ENCODE measurements at places on chromosomes 1 and 21.

GRCh38 chr1:53448241-53448841 is 10.9 kb upstream of the DMRTB1 start:
- no peak for DNase-seq

DNA sequence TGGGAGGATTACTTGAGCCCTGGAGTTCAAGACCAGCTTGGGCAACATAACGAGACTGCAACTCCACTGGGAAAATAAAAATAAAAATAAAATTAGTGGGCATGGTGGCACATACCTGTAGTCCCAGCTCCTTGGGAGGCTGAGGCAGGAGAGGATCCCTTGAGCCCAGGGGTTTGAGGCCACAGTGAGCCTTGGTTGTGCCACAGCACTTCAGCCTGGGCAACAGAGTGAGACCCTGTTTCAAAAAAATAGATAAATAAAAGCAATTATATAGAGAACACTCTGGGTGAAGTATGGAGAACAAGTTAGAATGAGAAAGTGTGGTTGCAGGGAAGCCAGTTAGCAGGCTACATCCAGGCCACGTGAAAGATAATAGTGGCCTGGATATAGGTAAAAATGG is 25.7 kb downstream of the CXADR start:
- no peak for DNase-seq

- DNase-seq: peak; percentile 54
These were observed 6.8 kb upstream of the ACKR1 start for GRCh38 chr1:159197561-159198557.

DNA sequence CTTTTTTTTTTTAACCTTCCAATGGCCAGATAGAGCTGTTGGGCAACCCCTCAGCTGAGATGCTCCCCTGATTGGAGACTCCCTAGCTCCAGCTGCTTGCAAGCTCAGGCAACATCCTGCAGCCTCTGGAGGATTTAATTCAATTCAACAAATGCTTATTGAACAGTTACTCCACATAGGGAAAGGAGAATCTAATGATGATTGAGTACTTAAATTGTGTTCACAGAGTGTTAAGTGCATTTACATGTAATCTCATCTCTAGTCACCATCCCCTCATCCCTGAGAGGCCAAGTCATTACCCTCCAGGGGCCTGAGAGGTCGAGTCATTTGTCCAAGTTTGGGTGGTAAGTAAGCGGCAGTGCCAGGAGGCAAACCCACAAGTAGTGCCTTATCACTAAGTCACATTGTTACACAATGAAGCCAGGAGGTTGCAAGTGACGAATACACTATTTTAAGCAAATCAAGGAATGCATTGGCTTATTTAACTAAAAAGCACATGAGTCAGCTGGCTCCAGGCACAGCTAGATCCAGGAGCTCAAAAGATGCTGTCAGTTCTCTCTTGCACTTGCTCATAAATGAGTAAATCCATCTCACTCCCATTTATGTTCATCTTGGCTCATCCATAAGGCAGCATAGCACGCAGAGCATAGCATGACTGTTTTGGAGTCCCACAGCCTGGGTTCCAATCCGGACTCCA is 64.3 kb downstream of the OPTC start:
- peak; percentile 97 for DNase-seq

DNA sequence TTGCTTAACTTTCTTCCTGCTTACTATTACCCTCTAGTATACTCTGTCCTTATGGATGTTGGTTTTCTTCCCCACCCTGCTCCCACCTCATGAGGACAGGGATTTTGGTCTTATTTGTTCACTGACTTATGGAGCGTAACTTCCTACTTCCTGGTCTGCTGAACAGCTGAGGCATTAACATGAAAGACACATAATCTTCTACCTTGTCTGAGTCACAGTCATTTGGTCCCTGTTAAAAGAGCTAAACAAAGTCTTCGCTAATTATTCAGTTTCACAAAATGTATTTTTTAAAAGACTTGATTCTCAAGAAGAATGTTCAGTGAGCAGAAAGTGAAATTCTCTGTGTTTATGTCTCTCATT is 18.5 kb downstream of the RNASEL start:
- no peak for DNase-seq

DNA sequence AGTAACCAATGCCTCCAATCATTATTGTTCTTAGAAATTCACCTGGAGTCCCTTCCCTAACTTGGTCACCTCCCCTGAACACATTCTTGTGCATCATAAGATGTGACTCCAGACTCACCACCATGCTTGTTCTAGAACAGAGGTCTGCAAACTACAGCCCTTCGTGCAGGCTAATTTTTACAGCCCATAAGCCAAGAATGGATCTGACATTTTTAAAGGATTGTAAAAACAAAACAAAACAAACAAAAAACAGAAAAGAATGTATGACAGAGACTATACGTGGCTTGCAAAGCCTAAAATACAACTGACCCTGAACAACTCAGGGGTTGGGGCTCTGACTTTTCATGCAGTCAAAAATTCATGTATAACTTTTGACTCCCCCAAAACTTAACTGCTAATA is 6.2 kb upstream of the HIVEP3 start:
- DNase-seq: no peak

GRCh38 chr1:77652268-77652667 is 30.2 kb downstream of the ZZZ3 start:
- DNase-seq: no peak

DNA sequence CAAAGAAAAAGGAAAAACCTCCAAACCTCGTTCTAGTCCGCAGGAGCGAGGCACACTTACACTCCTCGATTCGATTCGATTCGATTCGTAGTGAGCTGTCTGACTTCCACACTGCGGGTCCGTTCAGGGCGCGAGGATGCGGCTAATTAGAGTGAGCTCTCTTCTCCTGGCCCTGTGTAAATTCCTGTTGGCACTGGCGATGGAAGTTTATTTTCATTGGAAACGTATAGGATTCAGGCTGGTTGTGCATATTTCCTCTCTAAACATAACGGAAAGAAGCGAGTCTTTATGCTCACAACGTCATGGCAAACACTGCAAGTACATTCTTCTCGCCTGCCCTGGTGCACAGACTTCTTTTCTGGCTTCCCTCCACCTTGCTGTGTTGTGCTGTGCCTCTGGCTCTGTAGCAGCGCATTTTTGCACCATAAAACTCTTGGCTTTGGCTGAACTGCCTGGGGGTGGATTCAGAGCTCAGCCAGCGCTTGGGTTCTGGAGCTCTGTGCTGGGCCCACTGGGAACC is 2.7 kb downstream of the HUNK start:
- DNase-seq: no peak

DNA sequence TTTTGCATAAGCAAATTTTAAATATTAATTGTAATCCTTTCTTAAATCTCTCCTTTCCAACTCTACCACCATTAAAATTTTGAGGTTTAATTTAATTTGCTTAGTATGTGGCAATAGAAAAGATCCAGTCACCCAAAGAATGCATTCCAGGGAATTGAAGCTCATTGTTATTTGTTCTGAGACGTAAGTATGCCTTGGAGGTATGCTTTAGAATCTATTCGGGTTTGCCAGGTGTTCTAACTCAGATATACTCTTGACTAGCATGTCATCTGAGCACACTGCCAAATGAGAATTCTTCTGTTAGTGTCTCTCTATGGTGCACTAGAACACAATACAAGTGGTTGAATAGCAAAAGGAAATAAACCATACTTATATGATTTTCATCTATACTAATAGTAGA is 813.6 kb upstream of the ADGRL2 start:
- DNase-seq: peak; percentile 64

GRCh38 chr1:109266965-109267364 is 16.0 kb downstream of the PSRC1 start:
- DNase-seq: peak; percentile 75

GRCh38 chr1:241499910-241500309 is 19.6 kb downstream of the FH start:
- DNase-seq: peak; percentile 19

DNA sequence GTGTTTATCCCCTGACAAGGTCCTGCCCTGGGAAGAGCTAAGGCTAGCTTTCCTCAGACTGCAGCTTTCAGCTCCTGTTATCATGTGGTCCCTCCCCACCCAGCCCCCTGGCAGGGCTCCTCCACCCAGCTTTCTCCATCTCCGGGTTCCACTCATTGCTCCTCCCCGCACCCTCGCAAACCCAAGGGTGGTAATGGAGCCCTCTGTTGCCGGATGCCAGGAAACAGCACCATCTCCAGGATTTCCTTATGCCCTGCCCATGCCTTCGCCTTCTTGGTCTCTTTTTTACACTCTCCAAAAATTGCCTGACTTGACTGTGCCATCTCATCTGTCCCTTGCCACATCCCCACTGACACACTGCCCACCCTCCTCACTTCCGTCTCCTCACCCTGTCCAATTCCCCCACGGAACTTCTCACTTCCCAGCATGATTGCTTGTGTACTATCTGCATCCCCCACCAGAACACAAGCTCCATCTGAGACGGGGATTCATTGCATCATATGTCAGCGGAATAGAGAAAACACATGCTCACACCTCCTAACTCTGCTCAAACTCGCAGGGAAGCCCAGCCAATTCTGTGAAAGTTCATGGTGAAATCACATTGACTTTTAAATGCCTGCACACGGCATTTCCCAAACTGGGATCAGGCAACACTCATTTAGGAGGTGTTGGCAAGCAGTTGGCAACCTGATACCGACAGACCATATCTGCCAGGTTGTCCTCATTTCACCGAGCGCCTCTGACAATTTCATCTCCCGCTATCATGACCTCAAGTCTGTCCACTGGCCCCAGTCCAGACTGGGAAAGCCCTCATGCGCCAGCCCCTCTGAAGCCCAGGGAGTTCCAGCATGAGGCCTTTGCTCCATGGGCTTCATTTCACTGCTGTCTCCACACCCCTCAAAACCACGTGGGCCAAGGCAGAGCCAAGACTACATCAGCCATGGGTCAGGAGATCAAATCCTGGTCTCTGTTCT is 201.1 kb downstream of the MATN1 start:
- DNase-seq: peak; percentile 32

All from mammary epithelial cell (primary cell).